NCI-H524 (cell line): ENCODE measurements at places on chromosomes 13 and 19.

GRCh38 chr13:20669162-20669561 is 34.3 kb upstream of the IL17D start:
- DNase-seq = no peak

- no peak for DNase-seq
Measured at GRCh38 chr19:3124630-3125029, 11.2 kb upstream of the GNA15 start.

DNA sequence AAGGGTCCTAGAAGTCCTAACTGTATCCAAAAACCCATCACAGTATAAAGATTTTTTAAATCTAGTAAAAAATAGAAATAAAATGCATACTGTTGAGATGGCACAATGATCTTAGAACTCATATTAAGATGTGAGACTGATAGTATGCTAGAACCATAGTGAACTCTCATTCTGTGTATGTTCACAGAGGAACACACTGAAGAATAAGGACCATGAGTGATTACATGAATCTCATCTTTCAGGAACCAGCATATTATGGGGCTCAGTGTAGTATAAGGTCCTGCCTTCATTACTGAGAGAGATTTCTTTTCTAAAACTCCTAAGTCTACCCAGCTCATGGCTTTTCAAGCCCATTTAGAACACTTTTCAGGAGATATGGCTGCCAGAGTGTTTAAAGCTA is 59.8 kb upstream of the RFC3 start:
- no peak for DNase-seq

DNA sequence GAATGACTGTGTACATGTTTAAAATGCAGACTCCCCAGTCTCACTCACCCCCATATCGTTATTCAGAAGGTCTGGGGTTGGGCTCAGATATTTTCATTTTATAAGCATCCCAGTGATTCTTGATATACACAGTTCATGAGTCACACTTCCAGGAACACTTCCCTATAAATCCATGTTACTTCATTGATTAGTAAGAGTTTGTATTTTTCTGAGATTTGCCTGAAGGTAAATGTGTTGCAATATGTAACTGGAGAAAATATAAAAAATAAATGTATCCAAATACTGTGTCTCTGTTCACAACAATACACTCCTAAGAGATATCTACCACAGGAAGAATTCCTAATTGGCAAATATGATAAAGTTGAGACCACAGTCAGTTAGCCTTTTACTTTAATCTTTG is 6.6 kb upstream of the PDX1 start:
- no peak for DNase-seq

DNA sequence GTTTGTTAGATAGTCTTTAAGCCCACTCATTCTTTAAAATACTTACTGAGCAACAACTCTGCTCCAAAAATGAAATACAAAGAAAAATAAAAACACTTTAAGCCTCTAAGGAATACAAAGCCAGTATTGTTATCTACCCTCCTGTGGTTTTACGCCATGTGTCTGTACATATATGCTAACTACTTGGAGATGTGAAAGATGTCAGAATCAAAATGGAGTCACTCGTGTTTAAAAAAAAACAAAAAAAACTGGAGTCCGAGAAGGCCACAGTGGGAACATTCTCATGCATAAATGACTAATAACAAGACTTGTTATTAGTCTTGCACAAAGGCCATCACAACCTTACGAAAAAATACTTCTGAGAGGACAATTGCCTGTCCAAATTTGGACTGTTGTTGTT is 393.1 kb downstream of the TBC1D4 start:
- no peak for DNase-seq
